K562 (cell line): ENCODE measurements at places on chromosomes 7 and 10. TPM values are rescaled to one million over a fixed set of nuclear protein-coding genes. Genes with fewer than 3 reads are reported as not detected.

- no peak for DNase-seq
Observed at GRCh38 chr7:80496586-80496985, 15.3 kb downstream of the GNAT3 start.

DNA sequence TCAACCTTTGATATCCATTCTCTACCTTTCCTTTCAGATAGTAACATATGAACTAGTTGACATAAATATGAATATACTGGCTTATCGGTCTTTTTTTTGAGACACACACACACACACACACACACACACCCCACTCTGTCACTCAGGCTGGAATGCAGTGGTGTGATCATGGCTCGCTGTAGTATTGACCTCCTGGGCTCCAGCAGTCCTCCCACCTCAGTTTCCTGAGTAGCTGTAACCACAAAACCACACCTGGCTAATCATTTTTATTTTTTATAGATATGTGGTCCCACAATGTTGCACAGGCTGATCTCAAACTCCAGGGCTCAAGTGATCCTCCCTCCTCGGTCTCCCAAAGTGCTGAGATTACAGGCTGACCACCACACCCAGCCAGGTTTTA lies 14.2 kb upstream of the NT5C3A start:
- DNase-seq, result no peak

DNA sequence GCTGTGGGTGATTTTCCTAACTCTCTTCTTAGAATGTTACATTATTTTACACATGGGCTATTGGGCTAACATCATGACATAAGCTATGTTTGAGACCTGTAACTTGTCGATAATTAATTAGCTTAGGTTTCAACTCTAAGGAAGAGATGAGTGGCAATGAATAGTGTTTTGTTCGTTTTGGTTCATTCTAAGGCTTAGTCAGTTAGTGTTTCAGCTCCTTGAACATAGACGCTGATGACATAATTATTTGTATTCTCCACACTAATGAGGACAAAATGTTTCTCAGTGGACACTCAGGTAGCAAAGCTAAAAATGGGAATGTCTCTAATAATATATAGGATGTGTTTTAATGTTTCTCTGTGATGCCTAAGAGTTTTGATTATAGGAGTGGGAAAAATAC lies 401.9 kb downstream of the GATA3 start:
- no peak for DNase-seq

GRCh38 chr10:8616166-8616565 lies 561.7 kb downstream of the GATA3 start:
- DNase-seq, result no peak

- DNase-seq, result no peak
Observed at GRCh38 chr10:120453319-120453718, 3.7 kb upstream of the PLPP4 start.

GRCh38 chr7:67547183-67547907 lies 550.7 kb downstream of the TYW1 start:
- no peak for DNase-seq

GRCh38 chr10:44006771-44007170 lies 358.1 kb upstream of the ZNF32 start:
- DNase-seq, result no peak

DNA sequence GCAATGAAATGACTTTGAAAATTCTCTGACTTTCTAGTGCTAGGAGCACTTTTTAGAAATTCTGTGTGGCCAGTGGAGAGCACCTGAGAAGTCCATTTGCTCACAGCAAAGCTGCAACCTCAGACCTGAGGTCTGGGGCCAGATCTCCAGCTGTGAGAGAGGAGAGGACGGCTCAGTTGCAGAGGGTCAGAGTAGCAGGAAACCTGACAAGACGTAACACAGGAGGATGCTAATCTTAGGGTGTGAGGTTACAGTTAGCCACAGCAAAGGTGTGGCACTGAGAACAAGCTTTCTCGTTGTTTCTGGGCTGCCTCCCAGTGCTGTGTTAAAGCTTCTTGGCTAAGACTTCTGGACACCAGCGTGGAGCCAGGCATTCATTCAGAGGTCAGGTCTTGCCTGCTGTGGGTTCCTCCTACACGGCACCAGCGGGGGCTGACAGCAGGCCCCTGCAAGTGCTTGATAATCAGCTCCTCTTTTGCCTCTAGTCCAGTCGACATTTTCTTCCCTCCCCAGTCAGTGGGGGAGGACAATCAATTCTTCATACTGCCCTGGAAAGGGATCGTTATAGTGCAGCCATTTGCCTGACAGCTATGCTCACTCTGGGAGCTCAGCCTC lies 435.4 kb upstream of the DPP6 start:
- DNase-seq, result no peak

DNA sequence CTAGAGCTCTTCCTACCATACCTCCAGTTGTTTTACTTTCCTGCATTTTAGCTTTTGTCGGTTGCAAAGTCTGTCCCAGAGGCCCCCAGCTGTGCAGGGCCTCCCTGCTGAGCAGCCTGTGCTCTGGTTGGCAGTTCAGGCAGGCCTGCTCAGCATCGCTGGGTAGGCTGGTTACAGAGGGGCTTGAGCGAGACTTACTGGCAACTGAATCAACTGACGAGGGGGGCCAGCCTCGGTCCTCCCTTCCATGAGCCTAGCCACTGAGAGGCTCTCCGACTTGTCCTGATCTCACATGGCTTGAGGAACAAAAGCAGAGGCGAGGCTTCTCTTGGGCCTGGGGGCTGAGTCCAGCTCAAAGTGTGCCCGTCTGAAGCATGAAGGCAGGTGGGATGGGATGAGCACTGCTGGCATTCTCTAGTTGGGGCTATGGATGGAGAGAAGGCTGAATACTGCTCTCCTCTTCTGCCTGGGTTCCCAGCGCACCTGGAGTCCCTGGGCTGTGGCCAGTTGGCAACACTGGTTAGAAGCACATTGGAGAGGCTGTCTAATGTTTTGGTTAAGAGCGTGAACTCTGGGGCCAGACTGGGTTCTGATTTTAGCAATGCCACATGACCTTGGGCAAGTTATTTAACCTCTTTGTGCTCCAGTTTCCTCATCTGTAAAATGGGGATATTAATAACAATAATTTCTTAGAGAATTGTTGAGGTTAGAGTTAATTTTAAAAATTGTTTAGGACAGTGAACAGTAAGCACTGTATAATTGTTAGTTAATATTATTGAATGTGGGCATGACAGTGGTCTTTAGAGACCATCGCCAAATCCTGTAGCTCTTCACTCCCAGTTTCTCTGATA lies 6.9 kb upstream of the SFRP5 start:
- DNase-seq, result no peak

DNA sequence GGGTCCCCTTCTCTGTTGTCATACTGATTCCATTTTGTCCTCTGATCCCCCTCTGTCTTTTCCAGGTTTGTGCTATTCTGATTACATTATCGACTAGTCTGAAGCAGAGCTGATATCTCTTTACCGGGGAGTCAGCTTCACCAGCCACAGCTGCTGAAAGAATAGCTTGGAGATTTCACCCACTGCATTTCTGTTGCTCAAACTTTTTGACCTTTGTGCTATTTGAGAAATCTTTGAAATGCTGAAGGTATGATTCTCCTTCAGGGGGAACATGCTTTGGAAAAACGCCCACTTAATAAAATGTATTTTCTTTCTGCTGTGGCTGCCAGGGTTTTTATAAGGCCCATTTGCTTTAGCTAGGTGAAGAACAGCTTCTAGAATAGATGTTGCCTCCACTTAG lies 197.8 kb upstream of the TCF7L2 start:
- DNase-seq, result no peak

GRCh38 chr10:74072503-74072902 lies 74.6 kb downstream of the VCL start:
- DNase-seq, result no peak

GRCh38 chr10:86151613-86152012 lies 215.0 kb downstream of the GRID1 start:
- no peak for DNase-seq

- DNase-seq, result no peak
Observed at GRCh38 chr7:41058986-41059741, 643.7 kb downstream of the INHBA start.

DNA sequence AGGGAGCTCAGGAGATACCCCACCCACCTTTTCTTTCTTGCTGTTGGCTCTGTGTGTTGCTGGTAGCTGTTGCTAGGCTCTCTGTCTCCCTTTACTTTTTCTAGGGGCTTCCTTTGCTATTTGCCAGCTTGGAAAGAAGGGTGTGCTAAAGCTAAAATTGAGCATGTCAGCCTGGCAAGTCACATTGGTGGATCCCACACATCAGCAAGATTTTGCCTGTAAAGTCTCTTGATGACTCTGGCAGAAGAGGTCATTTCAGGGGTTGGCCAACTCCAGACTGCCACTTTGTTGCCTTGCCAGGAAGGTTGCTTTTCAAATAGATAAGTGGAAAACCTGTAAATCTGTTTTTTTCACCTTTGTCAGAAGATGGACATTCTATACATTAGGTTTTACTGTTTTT lies 9.9 kb downstream of the CCNY start:
- DNase-seq, result no peak

GRCh38 chr10:124993736-124994451 lies 52.0 kb downstream of the ZRANB1 start:
- no peak for DNase-seq

GRCh38 chr7:38160003-38160571 lies 18.0 kb upstream of the STARD3NL start:
- DNase-seq, result no peak

DNA sequence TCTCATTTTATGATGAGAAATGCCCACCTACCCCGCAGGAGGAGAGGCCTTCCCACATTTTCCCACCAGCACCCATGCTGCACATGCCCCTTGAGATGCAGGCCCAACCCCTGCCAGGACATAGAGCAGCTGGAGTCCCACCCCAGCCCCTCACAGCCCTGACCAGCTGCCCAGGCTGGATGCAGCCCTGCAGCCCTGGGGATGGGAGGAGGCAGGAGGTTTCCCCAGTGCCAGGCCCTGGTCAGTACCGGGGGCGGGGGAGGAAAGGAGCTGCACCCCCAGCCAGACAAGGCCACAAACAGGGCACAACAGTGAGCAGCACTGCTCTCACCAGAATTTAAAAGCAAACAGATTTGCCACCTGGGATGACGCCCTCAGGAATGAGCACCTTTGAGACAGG lies 196.1 kb downstream of the PTPRN2 start:
- DNase-seq, result no peak

The TFEC gene
- total RNA-seq, result not detected in 2 replicates

The LDB3 gene
- total RNA-seq, result not detected in 2 replicates

The ANKRD1 gene
- not detected in 2 replicates for total RNA-seq

The USP54 gene
- total RNA-seq, result 19.6 and 20.7 TPM in 2 replicates

The ADIRF gene
- 0.27 TPM in 1 of 2 replicates, not detected in the other for total RNA-seq

The AKR1B15 gene
- not detected in 2 replicates for total RNA-seq

The GPR85 gene
- total RNA-seq, result 4.6 and 5.0 TPM in 2 replicates

The GSTO2 gene
- 0.96 and 1.4 TPM in 2 replicates for total RNA-seq

The CLDN3 gene
- total RNA-seq, result 0.29 TPM in 1 of 2 replicates, not detected in the other

The FOXI2 gene
- not detected in 2 replicates for total RNA-seq

The CHAT gene
- not detected in 2 replicates for total RNA-seq

The GPR15LG gene
- not detected in 2 replicates for total RNA-seq

The GOLGA7B gene
- 0.07 and 0.11 TPM in 2 replicates for total RNA-seq
